ENCODE measurements at places on chromosomes 12 and 14.

DNA sequence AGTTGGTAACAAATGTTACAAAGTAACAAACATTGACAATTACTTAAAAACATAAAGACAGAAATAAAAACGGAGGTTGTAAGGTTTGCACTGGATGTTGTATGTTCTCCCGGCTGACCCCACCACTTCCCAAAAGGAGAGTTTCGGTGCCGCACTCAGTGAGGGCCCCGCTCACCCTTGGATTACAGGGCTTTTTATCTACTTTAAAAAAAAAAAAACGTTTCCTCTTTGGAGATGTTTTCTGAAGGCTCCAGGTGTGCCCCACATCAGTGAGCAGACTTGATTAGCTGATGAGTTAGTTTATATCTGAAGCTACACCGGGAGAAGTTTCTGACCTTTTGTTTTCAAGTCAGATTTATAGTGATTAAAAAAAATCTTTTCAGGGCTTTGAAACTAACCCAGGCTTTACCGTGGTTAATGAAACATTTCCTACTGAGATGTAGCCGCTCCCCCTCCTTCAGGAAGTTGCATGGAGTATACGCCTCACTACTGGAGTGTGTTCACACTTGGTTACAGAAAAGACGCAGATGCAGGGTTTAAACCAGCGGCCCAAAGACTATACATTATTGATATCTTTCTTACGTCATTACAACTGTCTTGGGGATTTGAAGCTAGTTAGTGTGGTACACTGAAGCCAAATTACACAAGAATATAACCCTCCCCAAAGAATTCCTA, 38.0 kb upstream of the BCL7A start:
- no peak for DNase-seq

- DNase-seq = no peak
These were observed 29.5 kb upstream of the BCDIN3D start for GRCh38 chr12:49872381-49872780.

- peak; percentile 10 for DNase-seq
These were observed at the start of gene OAS3 for GRCh38 chr12:112937741-112938719. Gene OAS3, plus strand, starts transcription at chr12:112938474. Its CDS starts 57 bp downstream, at chr12:112938531.

GRCh38 chr12:57124261-57124877, 3.9 kb upstream of the LRP1 start:
- no peak for DNase-seq

- DNase-seq = no peak
These were observed 33.5 kb downstream of the RAD51B start for GRCh38 chr14:67852926-67853604.

- DNase-seq = no peak
These were observed 2.4 kb downstream of the FOS start for GRCh38 chr14:75280831-75281653.

GRCh38 chr12:50971946-50972345, 19.6 kb downstream of the HIGD1C start:
- DNase-seq = no peak

DNA sequence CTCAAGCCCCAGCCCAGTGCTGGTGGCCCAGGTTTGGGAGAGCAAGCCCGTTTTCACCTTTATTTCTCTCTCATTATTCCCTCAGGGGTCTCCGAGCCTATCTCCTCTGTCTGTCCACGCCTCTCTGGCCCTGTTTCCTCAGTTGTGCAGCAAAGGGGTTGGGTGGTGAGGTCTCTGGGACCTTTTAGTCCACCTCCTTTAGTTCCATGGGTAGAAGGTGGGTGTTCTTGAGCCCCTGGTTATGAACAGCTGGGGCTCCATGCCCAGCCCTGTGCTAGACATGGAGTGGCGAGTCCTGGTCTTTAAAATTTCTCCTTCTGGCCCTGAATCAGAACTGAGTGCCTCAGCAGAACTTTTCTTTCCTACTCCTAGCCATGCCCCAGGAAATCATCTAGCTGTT, 1.3 kb upstream of the NGB start:
- no peak for DNase-seq

GRCh38 chr14:51248016-51248987, 8.3 kb downstream of the TMX1 start:
- DNase-seq = no peak

DNA sequence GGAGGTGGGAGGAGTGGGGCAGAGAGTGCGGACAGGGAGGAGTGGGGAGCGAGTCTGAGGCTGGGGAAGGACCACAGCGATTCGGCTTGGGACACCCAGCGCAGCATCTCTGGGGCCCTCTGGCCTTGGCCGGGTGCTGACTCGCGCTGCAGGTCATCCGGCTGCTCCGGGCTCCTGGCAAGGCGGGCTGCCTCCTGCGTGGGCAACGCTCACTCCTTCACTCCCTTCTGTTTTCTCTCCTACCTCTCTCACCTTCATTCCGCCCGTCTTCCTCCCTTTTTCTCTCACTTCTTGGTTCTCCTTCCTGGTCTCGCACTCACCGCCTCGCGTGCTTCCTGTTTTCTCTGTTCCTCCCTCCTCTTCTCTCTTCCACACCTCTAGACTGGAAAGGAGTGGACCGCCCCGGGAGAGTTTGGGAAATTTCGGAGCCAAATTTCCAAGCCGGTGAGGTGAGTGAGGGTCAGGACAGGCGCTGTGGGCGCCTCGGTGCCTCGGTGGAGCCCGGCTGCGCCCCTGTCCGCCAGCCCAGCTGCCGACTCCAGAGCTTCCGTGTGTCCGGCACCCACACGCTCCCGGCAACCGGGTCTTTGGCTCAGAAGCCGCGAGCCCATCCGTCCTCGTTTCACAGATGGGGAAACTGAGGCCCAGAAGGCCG, 86.7 kb downstream of the B4GALNT3 start:
- DNase-seq = no peak

- no peak for DNase-seq
These were observed 109.9 kb downstream of the SCN8A start for GRCh38 chr12:51700887-51701286.

DNA sequence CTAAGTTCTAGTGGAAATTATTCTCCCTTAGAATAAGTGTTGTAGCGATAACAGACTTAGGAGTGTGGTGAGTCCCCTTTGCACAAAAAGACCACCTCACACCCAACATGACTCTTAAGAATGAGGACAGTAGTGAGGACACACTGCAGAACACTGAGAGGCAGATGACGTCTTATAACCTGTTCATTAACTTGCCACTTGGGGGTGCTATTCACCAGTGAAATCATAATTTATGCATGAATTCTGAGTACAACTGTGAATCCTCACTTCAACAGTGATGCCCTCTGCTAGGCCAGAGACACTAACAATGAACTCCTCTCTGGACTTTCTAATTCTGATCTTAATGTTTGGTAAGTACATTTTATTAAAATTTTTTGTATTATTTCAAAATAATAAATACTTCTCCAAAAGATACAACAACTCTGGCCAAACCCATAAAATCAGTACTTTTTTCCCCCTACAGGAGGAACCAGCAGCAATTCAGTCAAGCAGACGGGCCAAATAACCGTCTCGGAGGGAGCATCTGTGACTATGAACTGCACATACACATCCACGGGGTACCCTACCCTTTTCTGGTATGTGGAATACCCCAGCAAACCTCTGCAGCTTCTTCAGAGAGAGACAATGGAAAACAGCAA, 274.7 kb downstream of the DAD1 start:
- DNase-seq = no peak

Measured in amygdala (tissue), 56 donors.